ENCODE measurements at places on chromosomes 6 and 20.
A peak's percentile ranks its signal among the peaks of the same experiment; 100 is the strongest.

DNA sequence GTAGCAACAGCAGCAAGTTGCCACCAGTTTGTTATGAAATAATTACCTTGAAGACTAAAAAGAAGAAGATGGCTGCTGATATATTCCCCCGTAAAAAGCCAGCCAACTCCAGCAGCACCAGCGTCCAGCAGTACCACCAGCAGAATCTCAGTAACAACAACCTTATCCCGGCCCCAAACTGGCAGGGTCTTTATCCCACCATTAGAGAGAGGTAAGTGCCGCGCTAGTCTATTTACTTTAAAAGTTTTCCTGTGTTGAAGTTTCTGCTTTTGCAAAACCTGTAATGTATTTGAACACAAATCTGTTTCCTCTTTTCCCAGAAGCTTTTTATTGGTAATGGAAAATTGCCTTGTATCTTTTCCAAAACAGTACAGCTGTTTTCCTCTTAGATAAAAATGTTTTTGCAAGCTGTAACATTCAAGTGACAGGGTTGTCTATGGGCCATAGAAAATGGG, 725 bp downstream of the BTBD3 start:
- peak; percentile 25 for DNase-seq

DNA sequence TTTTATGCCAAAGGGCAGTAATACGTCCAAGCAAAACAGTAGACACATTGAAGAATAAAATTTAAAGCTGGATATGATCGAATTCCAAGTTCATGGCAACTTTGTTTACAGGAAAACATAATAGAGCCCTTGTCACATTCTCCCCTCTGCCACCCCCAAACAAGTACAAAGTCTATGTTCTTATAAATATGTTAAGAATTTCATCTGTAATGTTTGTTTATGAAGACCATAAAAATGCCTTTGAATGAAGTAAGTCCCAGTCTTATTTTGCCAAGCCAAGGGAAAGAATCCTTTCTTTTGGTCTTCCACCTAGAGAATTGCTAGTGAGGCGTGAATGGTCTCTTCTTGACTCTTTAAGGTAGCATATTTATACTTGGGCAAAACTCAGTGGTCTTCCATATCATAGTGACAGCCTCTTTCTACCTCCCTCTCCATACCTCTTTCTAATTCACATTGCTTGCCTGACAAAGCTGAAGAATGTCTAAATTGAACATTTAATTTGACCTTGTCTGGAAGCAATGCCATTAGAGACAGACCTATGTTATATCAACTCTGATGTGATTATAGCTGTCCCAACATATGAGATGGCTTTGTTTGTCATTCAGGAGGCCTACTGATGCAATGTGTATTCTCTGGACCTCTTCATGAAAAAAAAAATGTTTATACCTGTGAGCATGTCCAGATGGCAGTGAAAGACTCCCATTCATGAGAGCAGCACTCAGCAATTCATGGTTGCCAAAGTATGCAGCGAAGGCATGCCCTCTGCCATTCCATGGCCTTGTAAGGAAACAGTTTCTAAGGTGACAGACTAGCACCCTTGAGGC, 70.6 kb upstream of the CCN2 start:
- no peak for DNase-seq

DNA sequence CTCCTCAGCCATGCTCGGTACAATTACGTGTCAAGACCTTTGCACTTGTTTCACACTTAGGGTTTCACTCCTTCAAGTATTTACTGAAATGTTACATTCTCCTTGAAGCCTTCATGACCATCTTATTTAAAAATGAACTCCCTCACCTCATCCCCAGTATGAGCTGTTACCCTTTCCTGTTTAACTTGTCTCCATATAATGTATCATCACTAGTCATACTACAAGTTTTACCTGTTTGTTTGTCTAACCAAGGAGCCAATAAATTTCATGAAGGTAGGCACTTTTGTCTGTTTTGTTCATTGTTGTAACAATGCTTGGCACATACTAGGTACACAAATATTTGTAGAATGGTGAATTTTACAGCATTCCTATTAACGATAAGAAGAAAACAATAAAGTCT, 46.1 kb upstream of the MTRF1L start:
- no peak for DNase-seq

DNA sequence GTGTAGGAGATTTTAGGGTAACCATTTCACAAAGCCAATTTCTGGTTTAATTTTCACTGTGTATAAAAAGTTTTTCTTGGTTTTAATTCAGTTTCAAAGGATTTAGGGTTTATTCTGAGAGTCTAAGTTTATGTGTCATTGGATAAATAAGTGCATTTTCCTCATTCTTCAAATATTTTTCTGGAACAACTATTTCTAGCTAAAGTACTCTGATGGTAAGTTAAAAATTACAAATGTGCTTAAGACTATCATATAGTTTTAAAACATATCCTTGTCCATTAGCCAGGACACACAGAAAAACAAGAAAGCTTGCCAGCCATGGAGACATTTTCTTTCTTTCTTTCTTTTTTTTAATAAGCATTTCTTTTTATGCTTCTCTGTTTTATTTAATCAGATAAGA, 333.0 kb downstream of the RFPL4B start:
- no peak for DNase-seq

- DNase-seq, result no peak
Measured at GRCh38 chr6:157586476-157587126, 205.6 kb downstream of the ZDHHC14 start.

GRCh38 chr6:135686784-135687301, 164.7 kb upstream of the PDE7B start:
- no peak for DNase-seq

- no peak for DNase-seq
Measured at GRCh38 chr6:29666826-29667130, 9.9 kb downstream of the MOG start.

DNA sequence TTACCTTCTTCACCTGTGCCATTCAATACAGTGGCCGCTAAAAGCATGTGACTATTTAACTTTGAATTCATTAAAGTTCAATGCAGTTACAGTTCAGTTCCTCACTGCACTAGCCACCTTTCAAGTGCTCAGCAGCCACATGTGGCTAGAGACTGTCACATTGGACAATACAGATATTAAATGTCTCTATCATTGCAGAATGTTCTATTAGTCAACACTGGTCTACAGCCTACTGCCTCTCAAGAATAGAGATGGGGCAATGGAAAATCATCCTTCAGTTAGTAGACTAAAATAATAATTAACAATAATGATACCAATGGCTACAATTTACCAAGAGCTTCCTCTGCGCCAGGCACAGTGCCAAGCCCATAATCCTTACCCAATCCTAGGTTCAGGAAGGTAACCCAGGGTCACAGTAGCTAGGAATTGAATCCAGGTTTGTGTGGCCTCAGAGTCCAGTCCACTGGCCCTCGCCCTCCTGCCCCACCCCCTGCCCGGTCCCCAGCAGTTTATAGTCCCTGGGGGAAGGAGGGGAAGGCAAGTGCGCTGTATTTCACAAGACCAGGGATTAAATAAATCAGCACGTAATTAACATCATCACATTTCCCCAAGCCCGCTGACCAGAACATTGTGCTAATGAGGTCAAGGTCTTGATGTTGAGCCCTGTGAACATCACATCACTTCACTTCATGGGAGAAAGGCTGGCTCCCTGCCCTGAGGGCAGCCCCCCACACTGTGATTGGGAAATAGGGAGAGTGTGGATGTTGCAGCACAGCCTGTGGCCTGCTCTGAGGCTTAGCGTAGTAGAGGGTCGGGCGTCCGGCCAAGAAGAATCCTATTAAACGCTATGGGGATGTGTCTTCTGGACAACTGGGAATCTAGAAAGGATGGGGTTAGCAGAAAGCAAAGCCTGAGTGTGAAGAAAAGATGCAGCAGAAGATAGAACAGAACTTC, 147.2 kb downstream of the VEGFA start:
- DNase-seq, result no peak

DNA sequence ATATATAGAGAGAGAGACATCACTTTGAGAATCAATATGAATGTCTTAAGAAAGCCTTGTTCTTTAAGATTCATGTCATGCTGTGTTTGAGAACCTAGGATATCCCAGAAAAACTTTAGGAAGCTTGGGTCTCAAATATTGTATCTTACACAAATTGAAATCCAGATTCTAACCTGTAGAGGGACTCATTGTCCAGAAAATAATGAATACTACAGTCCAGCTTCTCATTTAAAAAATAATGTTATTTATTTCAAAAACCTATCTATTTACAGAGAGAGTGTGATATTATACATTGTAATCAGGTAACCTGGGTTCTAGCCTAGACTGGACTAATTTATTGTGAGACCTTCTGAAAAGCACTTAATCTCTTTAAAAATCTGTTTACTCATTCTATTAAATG, 4.2 kb downstream of the RFX6 start:
- no peak for DNase-seq

Measured in NCI-H146 (cell line).